Sigmoid colon (tissue), 7 donors: ENCODE measurements at places on chromosomes 6 and 20. TPM values are rescaled to one million over a fixed set of nuclear protein-coding genes. Genes with fewer than 3 reads are reported as not detected.

DNA sequence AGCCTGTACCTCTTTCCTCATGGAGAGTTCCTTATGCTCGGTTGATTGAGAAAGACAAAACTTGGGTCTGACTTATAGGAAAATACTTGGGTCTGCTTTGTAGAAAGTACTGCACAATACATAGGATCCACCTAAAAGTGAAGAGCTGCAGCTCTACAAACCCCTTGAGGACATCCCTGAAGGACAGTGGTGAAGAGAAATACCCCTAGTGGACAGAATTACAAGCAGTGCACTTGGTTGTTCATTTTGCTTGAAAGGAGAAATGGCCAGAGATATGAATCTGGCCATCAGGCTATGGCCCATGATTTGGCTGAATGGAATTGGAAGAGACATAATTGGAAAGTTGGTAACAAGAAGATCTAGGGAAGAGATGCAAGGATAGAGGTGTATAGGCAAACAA, 8.3 kb downstream of the CD24 start:
- DNase-seq: no peak

GRCh38 chr6:148565930-148566663, 180.7 kb upstream of the UST start:
- no peak for DNase-seq

PDE7B gene
- polyA plus RNA-seq: 1.1 TPM

PAK5 gene
- polyA plus RNA-seq: not detected
